ENCODE measurements at places on chromosomes 5 and 9.

- no peak for DNase-seq
These were observed 569.1 kb upstream of the MEF2C start for GRCh38 chr5:89452081-89452480.

GRCh38 chr9:129962451-129962864, 80.5 kb downstream of the FNBP1 start:
- DNase-seq = no peak

DNA sequence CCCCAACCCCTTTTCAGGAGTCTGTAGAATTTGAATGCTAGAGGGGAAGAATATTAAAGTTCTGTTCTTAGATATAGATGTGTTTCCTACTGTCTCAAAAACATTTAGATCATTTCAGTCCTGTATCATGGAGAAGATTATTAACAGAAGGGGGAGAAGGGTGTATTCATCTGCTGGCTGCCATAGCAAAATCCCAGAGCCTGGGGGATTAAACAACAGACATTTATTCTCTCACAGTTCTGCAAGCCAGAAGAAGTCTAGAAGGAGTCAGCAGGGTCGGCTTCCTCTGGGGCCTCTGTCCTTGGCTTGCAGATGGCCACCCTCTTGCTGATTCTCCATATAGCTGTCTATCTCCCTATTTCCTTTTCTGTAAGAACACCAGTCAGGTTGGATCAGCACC, 150.1 kb upstream of the OTULINL start:
- DNase-seq = no peak

GRCh38 chr5:141840826-141841360, 37.3 kb downstream of the PCDH1 start:
- no peak for DNase-seq

DNA sequence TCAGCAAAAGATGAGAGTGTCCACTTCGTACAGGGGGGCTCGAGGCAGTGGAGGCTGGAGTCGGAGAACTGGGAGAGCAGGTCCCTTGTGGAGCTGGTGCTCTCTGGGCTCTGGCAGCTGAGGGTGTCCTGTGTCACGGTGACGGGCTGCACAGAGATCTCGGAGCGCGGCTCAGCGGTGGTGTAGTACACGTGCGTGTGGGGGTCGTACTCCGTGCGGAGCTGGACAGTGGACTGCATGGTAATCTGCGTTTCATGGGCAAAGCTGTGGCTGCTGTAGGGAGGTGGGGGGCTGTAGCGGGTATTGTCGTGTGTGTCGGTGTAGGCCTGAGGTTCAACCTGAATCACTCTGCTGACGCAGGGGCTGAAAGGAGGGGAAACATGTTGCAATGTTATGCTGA, 48.0 kb downstream of the PTCH1 start:
- no peak for DNase-seq

DNA sequence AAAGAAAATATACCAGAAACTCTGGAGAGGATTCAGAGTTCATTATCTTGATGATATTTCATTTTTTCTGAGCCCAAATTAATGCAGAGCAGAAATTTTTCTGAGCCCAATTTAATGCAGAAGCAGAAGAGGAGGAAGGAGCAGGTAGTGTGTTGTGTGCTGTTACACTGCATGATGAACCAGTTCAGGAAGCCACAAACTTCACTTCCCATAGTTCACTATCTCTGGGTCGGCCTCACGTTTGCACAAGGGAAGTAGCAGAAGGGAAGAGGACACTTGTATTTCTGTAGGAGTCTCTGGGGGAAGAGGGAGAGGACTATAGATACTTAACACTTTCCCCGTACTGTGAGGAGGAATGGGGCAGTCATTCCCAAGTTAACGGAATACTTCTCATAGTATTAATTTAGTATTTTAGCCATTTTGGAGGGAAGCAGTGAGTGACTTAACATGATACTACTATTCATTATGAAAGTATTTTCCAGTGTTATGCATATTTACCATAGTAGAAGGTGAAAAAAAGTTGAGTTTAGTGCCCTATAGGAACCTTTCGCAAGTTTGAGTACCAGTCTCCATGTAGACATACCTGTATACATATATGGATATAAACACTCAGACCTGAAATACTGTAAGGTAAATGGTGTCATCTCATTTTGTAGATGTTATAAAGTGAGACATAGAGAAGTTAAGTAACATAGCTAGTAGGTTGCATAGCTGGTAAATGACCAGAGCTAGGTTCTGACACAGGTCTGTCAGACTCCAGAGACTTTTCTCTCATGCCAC, 30.0 kb downstream of the XPA start:
- DNase-seq = no peak

GRCh38 chr9:12271421-12271891, 421.7 kb upstream of the TYRP1 start:
- no peak for DNase-seq

GRCh38 chr9:128470560-128470959, 14.8 kb downstream of the ODF2 start:
- no peak for DNase-seq

- DNase-seq = peak; percentile 38
These were observed 26.5 kb downstream of the OXCT1 start for GRCh38 chr5:41843456-41844370.

GRCh38 chr5:143759396-143760130, 52.4 kb upstream of the HMHB1 start:
- DNase-seq = no peak

- DNase-seq = no peak
These were observed 199.4 kb downstream of the MED10 start for GRCh38 chr5:6178846-6179532.

DNA sequence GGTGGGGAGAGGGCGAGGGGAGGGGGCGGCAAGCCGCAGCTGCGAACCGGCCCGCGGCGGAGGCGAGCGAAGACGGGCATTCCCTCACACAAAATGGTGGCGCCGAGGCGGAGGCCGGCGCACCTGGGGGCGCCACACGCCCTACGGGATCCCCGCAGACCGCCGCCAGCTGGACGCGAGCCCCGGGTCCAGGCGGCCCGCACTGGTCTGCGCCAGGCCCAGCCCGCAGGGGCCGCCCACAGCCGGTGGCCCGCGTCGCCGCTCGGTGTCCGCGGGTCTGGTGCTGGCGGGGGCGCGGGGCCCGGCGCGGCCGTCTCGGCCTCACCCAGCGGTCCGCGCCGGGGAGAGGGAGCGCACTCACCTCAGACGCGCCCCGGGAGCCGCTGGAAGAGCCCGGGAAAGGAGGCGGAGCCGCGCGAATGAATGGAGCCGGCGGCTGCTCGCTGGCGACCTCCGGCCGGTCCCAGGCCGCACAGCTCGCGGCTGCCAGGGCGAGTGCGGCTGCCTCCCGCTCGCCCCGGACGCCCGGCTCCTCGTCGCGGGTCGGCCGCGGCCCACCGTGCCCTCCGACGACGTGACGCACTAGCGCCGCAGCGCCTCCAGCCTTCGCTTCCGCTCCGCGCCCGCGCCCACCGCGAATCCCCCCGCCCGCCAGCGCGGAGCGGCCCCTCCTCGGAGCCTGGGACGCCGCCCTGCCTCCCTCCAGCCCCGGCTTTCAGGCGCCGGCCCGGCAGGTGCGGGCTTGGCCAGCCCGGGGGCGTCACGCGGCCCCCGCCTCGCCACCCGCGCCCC, at the start of gene FAM169A:
Gene FAM169A (minus strand): TSS at position 584 of the 792 bp plus-strand sequence. CDS start 24,711 bp downstream, outside the sequence.
- DNase-seq = no peak

- DNase-seq = no peak
These were observed 51.6 kb downstream of the ITGA1 start for GRCh38 chr5:52839285-52839684.

GRCh38 chr9:4243113-4243512, 56.8 kb downstream of the GLIS3 start:
- no peak for DNase-seq

GRCh38 chr9:76136986-76137385, 246.5 kb downstream of the PCSK5 start:
- peak; percentile 69 for DNase-seq

DNA sequence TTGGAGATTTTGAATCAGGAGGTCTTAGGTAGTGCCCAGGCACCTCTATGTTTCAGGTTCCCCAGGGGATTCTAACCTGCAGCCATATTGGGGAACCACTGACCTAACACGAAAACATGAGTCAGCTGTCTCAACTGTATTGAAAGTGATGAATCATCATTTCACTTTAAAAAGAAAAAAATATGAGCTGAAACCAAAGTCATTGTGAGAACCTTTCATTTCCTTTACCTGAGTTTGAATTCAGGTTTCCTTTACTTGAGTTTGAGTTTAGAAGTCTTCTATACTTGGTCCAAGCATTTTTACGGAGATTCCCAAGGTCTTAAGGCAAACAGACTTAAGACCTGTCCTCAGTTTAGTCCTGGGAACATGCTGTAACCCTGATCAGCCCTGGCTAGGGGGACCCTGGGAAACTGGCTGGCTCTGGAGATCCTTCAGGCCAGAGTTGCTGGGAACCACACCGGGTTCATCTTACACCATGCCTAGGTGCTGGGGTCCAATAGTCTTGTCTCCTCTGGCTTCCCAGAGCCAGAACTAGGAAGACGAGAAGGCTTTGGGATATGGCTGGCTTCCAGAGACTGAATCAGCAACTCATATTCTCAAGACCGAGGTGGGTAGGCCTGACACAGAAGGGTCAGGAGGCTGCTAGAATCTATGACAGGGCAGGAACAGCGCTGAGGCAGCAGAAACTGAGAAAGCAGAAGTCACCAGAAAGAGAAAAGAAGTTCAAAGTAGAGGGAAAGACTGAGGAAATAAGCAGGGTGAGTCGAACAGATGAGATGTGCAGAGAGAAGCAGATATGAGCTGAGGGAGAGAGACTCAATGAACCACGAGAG, 16.4 kb upstream of the PDCD1LG2 start:
- peak; percentile 43 for DNase-seq

DNA sequence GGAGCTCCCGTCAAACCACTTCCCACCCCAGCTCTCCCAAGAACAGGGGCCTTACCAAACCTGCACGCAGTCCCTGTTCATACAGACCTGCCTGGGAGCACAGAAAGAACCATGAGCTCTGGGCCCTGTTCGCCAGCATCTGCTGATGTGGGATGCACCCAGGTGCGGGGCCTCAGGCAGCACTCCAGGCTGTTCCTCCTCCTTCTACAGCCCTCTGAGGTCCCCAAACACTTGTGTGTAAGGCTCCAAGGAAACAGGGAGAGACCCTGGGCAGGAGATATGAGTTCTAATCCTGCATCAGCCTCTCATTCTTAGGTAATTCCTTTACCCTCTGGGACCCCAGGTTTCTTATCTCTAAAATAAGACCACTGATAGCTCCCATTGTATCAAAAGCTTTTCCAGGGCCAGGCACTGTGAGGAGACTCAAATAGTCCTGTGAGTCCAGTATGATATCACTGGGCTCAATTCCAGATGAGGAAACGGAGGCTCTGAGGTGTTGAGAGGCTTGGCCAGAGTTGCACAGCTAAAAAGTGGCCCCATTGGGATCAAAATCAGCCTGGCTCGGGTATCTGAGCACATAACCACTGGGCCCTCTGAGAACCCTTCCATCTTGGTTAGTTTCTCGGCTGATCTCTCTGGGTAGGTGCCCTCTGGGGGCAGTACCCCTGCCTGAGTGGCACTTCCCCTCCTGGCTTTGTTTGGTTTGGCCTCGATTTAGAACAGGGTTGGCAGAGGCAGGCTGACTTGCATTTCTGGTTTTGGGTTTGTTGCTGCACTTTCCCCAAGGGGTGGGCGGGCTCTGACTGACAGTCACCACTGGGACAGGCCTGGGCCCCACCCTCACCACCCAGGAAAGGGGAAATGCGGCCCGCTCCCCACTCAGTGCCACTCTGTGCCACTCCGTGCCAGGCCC, 116.8 kb downstream of the RGS3 start:
- no peak for DNase-seq

- DNase-seq = peak; percentile 51
These were observed 154.1 kb downstream of the EFNA5 start for GRCh38 chr5:107516452-107517184.

GRCh38 chr5:41004931-41005330, 66.2 kb downstream of the MROH2B start:
- DNase-seq = no peak

- no peak for DNase-seq
These were observed 578.4 kb upstream of the WWC1 start for GRCh38 chr5:167712986-167713585.

DNA sequence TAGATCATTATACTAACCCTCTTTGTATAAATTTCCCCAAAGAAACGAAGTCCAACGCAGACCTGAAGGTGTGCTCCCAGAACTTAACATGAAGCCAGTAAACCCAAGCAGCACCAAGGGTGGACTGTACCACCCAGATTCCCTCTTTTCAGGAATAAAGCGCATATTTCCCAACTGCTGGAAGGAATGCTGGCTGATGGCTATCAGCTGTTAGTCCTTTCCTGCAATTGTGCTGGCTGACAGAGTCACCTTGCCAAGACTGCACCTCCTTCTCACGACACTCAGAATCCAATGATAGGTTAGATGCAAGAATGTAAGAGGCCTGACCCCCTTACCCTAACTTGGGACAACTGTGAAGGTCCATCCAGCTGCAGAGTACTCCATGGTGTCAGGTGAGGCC, 93.9 kb downstream of the MAPKAP1 start:
- no peak for DNase-seq

DNA sequence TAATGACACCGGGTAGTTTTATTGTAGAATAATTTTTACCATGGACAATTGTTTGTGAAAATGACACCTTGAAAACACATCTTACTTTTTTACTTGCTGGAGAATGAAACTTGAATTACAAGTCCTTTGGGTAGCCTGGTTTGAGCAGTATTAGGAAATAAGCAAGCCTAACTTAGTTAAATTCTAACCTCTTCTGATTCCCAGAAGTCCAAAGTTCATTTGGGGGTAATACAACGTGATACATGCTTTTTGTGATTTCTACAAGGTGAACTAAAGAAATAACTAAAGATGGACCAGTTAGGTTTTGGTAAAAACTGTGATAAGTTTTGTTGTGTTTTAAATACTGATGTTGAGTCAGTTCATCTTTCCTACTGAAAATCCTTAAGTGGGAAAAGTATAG, 135.4 kb upstream of the DMRT1 start:
- no peak for DNase-seq

DNA sequence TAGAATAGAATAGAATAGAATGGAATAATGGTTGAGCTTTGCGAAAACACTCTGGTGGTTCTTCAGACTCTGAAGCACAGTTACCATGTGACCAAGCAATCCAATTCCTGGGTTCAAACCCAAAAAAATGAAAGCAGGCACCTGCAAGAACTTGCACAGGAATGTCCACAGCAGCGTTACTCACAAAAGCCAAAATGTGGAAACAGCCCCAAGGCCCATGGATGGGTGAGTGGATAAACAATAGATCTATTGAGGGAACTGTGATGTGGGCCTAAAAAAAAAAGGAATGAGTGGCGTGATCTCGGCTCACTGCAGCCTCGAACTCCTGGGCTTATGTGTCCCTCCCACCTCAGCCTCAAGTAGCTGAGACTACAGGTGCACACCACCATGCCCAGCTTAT, 21.4 kb upstream of the TMEM250 start:
- DNase-seq = no peak

DNA sequence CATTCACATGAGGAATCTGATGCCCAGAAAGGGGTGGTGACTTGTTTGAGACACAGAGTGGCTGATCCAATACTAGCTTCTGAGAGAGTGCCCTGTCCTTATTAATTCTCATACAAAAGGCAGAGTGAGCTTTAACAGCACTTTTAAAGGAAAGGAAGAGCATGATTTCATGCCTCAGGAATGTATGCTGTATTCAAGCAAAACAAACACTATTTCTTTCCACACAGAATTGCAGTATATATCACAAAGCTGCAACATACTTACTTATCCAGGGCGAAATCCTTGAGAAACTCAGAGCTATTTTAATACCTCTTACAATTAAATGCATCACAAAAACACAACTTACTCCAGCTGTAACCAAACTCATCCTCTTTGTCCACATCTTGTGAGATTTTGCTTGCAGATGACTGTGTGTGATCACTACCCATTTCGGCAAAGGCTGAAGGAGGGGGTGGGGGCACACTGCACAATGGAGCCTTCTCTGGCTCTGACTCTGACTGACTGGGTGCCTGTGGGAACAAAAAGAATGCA, 139.8 kb downstream of the MPDZ start:
- peak; percentile 61 for DNase-seq
